ENCODE measurements at places on chromosomes 5 and 9.

GRCh38 chr5:127010362-127010761 lies 20.0 kb downstream of the MARCHF3 start:
- DNase-seq, result no peak

GRCh38 chr9:122221183-122221811 lies 7.5 kb downstream of the LHX6 start:
- DNase-seq, result no peak

DNA sequence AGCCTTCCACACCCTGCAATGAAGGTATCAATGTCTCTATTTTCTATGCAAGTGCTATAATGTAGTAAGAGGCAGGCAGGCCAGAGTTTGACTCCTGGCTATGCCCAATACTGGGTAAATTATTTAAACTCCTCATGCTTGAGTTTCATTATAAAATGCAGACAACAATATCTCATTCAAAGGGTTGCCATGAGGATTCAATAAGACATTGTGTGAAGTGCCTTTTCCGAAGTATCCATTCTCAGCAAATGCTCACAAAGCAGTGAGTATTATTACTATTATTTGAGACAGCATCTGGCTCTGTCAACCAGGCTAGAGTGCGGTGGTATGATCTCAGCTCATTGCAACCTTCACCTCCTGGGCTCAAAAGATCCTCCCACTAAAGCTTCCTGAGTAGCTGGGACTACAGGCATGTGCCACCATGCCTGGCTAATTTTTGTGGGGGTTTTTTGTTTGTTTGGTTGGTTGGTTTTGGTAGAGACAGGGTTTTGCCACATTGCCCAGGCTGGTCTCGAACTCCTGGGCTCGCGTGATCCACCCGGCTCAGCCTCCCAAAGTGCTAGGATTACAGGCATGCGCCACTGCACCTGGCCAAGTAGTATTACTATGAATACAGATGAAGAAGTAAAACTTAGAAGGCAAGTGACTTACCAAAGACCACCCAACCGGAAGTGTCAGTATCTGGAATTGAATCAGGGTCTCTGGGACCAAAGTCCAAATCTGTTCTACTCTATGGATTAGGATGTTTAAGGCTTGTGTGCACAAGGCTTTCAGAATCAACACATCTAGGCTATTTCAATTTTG lies 18.8 kb downstream of the ADAM19 start:
- no peak for DNase-seq

DNA sequence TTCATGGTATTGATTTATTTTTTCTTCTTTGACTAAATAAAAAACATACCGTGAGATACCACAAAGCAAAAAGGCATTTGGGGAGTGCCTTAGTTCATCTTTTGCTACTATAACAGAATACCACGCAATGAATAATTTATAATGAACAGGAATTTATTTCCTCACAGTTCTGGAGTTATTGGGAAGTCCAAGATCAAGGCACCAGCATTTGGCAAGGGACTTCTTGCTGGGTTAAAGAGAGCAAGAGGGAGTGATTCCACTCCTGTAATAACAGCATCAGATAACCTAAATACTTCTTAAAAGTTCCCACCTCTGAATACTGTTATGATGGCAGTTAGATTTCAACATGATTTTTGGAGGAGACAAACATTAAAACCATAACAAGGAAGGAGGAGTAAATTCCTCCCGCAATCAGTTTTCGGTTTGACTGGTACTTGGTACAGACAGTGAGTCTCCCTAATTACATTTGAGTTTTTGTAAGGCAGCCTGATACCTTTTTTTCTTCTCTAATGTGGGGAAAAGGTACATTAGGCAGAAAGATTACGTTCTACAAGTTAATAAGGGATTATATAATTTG lies 8.8 kb upstream of the OMD start:
- DNase-seq, result no peak

- peak; percentile 59 for DNase-seq
Observed at GRCh38 chr5:136811551-136811950, 446.2 kb upstream of the TRPC7 start.

DNA sequence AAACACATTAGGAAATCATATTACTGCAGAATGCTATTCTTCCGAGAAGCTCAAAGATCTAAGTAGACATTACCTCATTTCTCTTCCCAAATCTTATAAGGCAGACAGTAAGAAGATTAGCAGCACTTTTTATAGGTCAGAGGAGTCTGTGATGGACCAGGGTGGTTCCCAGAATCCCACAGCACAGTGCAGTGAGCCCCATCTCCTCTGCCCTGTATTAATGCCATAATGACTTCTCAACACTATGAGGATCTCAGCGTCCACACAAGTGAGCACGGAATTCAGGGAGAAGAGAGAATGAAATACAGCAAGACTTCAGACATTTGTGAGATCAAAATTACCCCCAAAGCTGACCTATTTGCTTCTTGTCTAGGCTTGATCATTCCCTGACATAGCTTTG lies 49.9 kb downstream of the PRUNE2 start:
- DNase-seq, result no peak

GRCh38 chr5:92242170-92242569 lies 859.1 kb upstream of the ARRDC3 start:
- DNase-seq, result no peak

GRCh38 chr9:136587145-136587943 lies 41.5 kb upstream of the NOTCH1 start:
- no peak for DNase-seq

All from ACHN (cell line).